T-cell (primary cell): ENCODE measurements at places on chromosomes 2 and 18.

GRCh38 chr2:207252979-207253645, 87.4 kb upstream of the KLF7 start:
- H3K27ac ChIP-seq, result no peak overlapping the region
- no peaks in the 10 kb centered on the region for H3K4me1 ChIP-seq
- DNase-seq, result no peak

GRCh38 chr18:3578621-3579020, 128.6 kb downstream of the TGIF1 start:
- no peak for DNase-seq
- no peak overlapping the region for H3K4me3 ChIP-seq
- H3K4me1 ChIP-seq, result no peaks in the 10 kb centered on the region
- H3K36me3 ChIP-seq, result no peaks in the 10 kb centered on the region

- H3K27ac ChIP-seq, result no peak overlapping the region
- no peak overlapping the region for H3K4me3 ChIP-seq
- no peaks in the 10 kb centered on the region for H3K4me1 ChIP-seq
- no peaks in the 10 kb centered on the region for H3K36me3 ChIP-seq
These were observed 105.1 kb downstream of the HNRNPLL start for GRCh38 chr2:38497670-38498037.

DNA sequence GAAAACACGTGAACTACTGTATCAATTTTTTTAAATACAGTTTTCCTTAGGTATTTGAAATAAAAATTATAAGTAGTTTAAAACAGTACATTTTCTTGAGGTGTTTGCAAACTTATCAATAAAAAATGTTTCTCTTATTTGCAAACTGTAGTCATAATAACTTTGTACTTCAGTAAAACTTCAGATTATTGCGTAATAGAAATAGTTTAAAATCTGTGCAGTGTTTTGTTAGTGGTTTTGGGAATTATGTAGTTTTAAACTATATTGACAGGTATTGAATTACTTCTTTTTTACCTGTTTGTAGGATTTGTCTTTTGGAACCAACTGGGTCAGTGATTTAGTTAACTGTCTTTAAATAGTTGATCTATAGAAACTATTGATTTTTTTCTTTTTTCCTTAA, 7.3 kb downstream of the NAPG start:
- no peaks in the 10 kb centered on the region for H3K27me3 ChIP-seq
- H3K4me1 ChIP-seq, result peaks cover 4% of the 10 kb centered on the region
- DNase-seq, result no peak
- peaks cover 13% of the 10 kb centered on the region for H3K36me3 ChIP-seq

DNA sequence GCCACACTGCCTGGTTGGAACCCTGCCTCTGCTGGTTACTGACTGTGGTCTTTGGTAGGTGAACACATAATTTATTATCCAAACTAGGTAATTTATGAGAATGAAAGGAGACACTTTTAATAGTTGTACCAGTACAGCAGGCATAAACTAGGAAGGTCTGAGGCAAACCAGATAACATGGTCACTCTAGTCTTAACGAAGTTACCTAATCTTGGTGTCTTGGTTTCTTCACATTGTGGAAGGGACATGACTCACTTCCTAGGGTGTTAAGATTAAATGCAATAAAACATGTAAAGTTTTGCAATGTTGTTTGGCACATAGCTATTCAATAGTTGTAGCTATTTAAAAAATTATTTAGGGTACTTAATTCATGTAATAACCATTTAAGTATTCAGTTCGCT, 23.3 kb downstream of the SPTBN1 start:
- DNase-seq, result no peak
- no peaks in the 10 kb centered on the region for H3K36me3 ChIP-seq
- H3K4me1 ChIP-seq, result no peaks in the 10 kb centered on the region
- H3K4me3 ChIP-seq, result no peak overlapping the region
- no peak overlapping the region for H3K27ac ChIP-seq

GRCh38 chr2:201383136-201383535, 26.0 kb upstream of the FLACC1 start:
- peaks cover 2% of the 10 kb centered on the region for H3K36me3 ChIP-seq
- H3K4me1 ChIP-seq, result no peaks in the 10 kb centered on the region
- no peak overlapping the region for H3K4me3 ChIP-seq
- DNase-seq, result no peak
- H3K27ac ChIP-seq, result no peak overlapping the region
- H3K27me3 ChIP-seq, result no peaks in the 10 kb centered on the region

DNA sequence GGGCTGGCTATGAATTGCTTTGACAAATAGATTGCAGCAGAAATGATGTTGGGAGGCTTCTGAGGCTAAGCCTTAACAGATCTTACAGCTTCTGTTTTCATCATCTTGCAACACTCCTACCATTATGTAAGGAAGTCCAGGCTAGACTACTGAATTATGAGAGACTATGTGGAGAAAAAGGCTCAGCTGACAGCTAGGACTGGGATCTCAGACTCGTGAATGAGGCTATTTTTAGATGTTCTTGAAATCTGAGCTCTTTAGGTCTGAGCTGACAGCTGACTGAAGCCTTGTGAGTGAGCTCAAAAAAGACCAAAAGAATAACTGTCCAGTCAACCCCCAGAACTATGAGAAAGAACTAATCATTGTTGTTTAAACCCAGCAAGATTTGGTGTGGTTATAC, 70.3 kb downstream of the VWC2L start:
- no peaks in the 10 kb centered on the region for H3K4me1 ChIP-seq
- no peaks in the 10 kb centered on the region for H3K27me3 ChIP-seq
- no peak for DNase-seq
- no peak overlapping the region for H3K4me3 ChIP-seq

DNA sequence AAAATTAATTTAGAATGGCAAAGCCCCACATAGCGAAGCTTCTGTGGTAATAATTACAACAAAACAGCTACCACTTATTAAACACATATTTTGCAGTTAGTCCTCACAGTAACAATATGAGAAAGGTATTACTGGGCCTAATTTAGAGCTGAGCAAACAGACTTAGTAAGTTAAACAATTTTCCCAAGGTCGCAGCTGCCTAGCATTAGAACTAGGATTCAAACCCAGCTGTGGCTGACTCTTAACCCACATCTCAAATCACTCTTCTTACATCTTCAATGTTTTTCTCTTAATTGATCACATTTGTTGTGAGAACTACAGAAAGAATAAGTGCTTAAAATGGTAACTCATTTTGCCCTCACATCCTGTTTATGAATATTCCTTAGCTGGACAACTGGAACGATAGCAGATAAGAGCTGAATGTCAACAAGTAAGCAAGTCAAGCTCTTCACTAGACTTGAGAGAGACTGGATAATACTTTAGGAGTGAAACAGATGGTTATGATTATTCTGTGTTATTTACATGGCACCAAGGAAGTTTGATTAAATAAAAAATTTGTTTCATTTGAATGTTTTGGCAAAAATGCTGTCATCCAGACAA, 59.4 kb upstream of the TMEM17 start:
- no peak overlapping the region for H3K27ac ChIP-seq
- H3K4me3 ChIP-seq, result no peak overlapping the region
- DNase-seq, result no peak
- peaks cover 2% of the 10 kb centered on the region for H3K27me3 ChIP-seq
- no peaks in the 10 kb centered on the region for H3K36me3 ChIP-seq

- H3K4me1 ChIP-seq, result no peaks in the 10 kb centered on the region
- DNase-seq, result no peak
- H3K27ac ChIP-seq, result no peak overlapping the region
- no peak overlapping the region for H3K4me3 ChIP-seq
- H3K27me3 ChIP-seq, result no peaks in the 10 kb centered on the region
These were observed 195.4 kb upstream of the CWC22 start for GRCh38 chr2:180202467-180202951.

- no peaks in the 10 kb centered on the region for H3K27me3 ChIP-seq
- no peak overlapping the region for H3K4me3 ChIP-seq
- no peak overlapping the region for H3K27ac ChIP-seq
These were observed 1167.7 kb upstream of the ZEB2 start for GRCh38 chr2:145687442-145688134.

DNA sequence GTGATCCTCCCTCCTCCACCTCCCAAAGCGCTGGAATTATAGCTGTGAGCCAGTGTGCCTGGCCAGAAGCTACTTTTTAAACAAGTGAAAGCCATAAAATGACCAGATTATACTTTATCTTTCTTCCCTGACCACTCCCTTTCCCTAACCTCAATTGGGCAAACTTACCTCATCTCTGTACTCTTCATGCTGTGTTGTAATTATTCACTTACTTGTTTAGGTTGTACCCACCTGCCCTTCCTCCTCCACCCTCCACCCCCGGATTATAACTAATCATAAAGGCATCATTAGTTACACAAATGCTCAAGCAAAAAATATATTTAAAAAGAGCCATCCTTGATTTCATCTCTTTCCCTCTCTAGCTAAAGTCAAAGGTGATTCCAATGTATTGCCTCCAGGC, 279.9 kb downstream of the SETBP1 start:
- H3K36me3 ChIP-seq, result no peaks in the 10 kb centered on the region
- no peak for DNase-seq
- H3K4me3 ChIP-seq, result no peak overlapping the region
- no peaks in the 10 kb centered on the region for H3K4me1 ChIP-seq
- H3K27ac ChIP-seq, result no peak overlapping the region
- no peaks in the 10 kb centered on the region for H3K27me3 ChIP-seq

GRCh38 chr18:50117863-50118262, 77.1 kb downstream of the MYO5B start:
- no peak overlapping the region for H3K27ac ChIP-seq
- no peak overlapping the region for H3K4me3 ChIP-seq
- DNase-seq, result no peak

DNA sequence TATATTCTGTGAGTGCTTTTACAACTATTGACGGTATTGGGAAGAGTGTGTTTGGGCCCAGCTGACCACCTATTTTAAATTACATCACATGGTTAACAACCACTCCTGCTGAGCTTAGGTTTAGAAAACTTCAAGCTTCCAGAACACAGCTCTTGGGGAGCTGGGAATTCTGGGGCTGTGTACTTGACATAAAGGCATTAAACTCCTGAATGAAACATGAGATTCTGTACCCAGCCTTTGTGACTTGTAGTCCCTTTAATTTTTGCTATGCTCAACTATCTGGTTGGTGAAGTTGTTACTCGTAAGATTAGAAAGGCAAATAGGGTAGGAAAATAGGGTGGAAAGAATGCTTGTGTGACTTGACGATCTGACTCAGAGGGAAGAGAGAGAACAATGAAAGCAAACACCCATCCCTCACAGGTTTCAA, 66.9 kb downstream of the LTBP1 start:
- no peaks in the 10 kb centered on the region for H3K27me3 ChIP-seq
- no peaks in the 10 kb centered on the region for H3K4me1 ChIP-seq
- no peaks in the 10 kb centered on the region for H3K36me3 ChIP-seq
- no peak overlapping the region for H3K27ac ChIP-seq
- no peak overlapping the region for H3K4me3 ChIP-seq
- DNase-seq, result no peak

- no peak for DNase-seq
- no peak overlapping the region for H3K4me3 ChIP-seq
- no peaks in the 10 kb centered on the region for H3K36me3 ChIP-seq
- H3K27ac ChIP-seq, result no peak overlapping the region
- H3K27me3 ChIP-seq, result no peaks in the 10 kb centered on the region
- no peaks in the 10 kb centered on the region for H3K4me1 ChIP-seq
These were observed 124.9 kb downstream of the XIRP2 start for GRCh38 chr2:167013227-167013626.

DNA sequence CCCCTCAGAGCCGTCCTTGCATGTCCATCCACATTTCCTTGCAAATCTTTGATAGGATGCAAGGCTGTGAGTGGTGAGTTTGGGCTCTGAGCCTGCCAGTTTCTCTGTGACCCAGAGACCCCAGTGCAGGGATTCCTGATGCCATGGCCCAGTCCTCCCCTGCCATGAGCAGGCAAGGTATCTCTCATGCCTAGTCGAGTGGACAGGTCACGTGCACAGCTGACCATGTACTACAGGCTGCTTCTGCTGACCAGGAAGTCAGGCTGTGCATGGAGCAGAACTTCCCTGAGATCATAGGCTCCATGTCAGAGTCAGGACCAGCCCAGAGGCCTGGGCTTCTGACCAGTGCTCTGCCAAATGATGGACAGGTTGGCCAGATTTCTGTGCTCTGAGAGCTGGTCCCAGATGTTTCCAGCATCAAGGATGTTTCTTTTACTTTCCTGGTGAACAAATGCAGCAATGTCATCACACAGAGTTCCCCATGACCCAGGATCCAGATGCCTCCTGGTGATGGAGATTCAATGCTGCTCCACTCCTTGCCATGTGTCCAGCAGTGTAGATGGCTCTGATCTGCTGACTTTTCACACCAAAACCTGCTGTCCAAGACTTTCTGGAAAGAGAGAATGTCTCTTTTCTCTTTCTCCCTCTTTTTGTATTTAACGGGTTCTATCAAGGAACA, 321.6 kb upstream of the HS6ST1 start:
- H3K4me1 ChIP-seq, result no peaks in the 10 kb centered on the region
- DNase-seq, result no peak
- H3K36me3 ChIP-seq, result no peaks in the 10 kb centered on the region
- H3K27ac ChIP-seq, result no peak overlapping the region

DNA sequence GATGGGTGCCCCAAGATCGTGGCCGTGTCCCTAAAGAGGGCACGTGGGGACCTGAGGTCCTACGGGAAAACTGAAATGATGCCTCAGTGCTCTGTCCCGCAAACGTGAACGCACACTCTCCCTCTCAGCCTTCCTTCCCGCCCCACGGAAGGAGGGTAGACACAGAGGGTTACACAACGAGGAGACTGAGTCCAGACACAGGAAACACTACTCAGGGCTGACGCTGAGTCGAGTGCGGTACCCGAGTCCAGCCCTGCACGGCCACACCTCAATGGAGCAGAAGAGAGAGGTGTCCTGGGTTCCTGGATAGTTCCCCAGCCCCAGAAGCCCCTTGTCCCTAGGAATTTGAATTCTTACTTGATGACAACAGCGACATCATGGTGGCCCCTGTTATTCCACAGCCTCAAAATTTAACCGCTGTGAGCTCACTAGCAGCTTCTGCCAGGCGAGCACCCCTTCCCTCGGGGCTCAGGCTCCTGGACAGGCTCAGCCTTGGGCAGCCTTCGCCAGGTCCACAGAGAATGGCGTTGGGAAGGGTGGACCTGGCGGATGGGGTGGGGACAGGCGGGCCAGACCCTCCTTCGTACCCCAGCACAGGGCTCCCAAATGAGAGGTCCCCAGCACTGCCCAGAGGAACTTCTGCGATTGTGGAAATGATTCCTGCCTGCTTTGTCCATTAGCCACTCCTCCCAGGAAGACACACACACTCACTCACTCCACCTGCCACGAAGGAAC, 980 bp upstream of the RNPEPL1 start:
- peak overlapping the region; percentile 83 for H3K27ac ChIP-seq
- H3K4me1 ChIP-seq, result peaks cover 46% of the 10 kb centered on the region
- H3K4me3 ChIP-seq, result peak overlapping the region; percentile 83
- no peaks in the 10 kb centered on the region for H3K27me3 ChIP-seq
